ENCODE measurements at places on chromosomes 16 and 17.

DNA sequence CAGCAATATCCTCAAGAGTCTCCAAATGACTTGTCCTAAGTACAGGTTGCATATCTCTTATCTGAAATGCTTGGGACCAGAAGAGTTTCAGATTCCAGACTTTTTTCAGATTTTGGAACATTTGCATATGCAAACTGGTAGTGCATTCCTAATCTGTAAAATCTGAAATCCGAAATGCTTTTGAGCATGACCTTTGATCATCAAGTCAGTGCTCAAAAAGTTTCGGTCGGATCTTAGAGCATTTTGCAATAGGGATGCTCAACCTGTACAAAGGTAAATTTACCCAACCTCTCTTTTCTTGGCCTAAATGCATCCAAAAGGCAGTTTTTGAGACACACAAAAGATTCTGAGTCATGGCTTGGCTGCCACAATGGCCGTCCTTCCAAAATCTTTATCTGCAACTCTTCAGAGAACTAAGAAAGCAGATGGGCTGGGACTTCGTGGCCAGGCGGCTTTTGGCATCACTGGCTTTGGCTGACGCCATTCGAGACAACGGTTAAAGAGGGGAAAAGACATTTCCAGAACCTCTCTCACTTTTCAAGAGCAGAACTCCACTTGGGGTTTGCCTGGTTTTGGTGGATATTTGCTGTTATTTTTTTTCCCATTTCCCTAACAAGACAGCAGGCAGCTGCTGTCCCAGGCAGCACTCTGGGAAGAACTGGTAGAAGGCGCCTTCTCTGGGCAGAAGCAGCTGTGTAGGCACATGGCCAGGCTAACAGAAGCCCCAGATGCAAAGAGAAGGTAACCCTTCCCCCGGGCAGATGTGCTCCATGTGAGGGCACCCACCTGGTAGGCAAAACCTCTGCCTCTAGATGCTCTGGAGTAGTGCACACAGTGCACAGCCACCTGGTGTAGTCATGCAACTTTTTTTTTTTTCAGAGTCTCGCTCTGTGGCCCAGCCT lies 8.9 kb downstream of the CPPED1 start:
- DNase-seq = no peak

GRCh38 chr17:2055292-2056205 lies 646 bp downstream of the HIC1 start:
- DNase-seq = no peak

- DNase-seq = no peak
Observed at GRCh38 chr16:2691491-2692248, 9.3 kb downstream of the KCTD5 start.

GRCh38 chr16:54466233-54466632 lies 179.6 kb upstream of the IRX3 start:
- DNase-seq = no peak

- no peak for DNase-seq
Observed at GRCh38 chr17:55612691-55613141, 101.5 kb upstream of the SMIM36 start.

- DNase-seq = no peak
Observed at GRCh38 chr17:55200904-55201303, 63.9 kb upstream of the HLF start.

- no peak for DNase-seq
Observed at GRCh38 chr17:10099051-10099571, 99.3 kb downstream of the GAS7 start.

DNA sequence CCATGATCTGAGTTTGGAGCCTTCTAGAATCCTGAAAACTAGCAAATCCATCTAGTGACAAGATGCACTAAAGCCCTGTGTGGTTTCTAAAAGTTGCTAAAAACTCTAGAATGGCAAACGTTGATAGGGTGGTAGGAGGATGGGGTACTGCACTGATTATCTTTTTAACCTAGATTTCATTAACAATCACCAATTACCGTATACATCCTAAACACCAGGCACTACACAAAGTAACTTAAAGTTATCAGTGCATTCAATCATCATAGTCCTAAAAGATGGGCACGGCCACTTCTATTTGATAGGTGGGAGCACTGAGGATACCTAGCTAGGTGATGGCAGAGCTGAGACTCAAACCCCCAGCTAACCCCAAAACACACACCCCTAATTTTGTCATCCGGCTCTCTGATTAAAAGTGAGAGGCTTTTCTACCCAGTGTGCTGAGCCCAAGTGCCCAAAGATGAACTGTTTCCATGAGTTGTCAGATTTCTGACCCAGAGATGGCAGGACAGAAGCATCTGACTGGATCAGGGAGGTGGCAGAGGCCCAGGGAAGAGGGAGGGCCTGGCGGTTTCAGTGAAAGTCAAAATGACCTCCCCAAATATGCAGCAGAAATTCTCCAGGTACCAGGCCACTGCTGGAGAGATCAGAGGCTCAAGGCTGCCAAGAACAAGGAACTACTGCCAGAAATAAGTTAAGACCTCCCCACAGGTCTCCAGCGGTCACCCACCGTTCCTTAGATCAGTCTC lies 396.8 kb downstream of the SOX9 start:
- no peak for DNase-seq

GRCh38 chr17:4616476-4616875 lies 25.0 kb downstream of the ALOX15 start:
- no peak for DNase-seq

GRCh38 chr17:36152639-36153120 lies 23.8 kb downstream of the TBC1D3B start:
- DNase-seq = no peak

- no peak for DNase-seq
Observed at GRCh38 chr17:74566132-74566753, 1.1 kb downstream of the CD300H start.
